ENCODE measurements at places on chromosomes 16 and 17.
A peak's percentile ranks its signal among the peaks of the same experiment; 100 is the strongest.

- DNase-seq: no peak
Measured at GRCh38 chr16:17483351-17483750, 12.6 kb upstream of the XYLT1 start.

DNA sequence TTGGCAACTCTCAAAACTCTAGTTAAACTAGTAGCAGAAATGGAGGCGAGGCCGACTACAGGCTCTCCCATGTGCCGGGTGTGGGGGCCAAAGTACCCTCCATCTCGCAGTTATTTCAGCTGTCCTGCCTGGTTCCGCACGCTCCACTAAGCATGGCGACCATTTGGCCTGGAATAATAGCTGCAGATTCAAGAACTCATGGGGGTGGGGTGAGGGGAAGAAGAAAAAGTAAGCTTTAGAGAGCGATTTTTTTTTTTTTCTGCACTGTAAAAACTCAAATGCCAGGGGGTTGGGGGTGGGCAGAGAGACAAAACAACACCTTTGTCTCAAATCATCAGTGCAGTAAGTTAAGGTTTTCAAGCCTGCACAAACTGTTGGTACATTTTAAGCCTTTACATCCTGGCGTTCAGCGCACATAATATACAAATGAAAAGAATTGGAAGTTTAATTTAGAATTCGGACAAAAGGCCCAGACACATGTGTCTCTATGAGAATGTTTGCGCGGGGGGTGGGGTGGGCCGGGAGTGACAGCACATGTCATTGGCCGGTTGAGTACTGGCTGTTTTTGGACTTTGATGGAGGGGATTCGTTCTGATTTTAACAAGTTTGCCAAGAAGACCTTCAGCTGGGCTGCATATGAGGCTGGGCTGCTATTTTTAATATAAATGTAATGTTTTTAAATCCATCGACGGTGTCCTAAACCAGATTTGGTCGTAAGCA is 694.7 kb upstream of the SALL1 start:
- DNase-seq: no peak

- DNase-seq: no peak
Measured at GRCh38 chr16:4868535-4868934, 21.3 kb downstream of the UBN1 start.

DNA sequence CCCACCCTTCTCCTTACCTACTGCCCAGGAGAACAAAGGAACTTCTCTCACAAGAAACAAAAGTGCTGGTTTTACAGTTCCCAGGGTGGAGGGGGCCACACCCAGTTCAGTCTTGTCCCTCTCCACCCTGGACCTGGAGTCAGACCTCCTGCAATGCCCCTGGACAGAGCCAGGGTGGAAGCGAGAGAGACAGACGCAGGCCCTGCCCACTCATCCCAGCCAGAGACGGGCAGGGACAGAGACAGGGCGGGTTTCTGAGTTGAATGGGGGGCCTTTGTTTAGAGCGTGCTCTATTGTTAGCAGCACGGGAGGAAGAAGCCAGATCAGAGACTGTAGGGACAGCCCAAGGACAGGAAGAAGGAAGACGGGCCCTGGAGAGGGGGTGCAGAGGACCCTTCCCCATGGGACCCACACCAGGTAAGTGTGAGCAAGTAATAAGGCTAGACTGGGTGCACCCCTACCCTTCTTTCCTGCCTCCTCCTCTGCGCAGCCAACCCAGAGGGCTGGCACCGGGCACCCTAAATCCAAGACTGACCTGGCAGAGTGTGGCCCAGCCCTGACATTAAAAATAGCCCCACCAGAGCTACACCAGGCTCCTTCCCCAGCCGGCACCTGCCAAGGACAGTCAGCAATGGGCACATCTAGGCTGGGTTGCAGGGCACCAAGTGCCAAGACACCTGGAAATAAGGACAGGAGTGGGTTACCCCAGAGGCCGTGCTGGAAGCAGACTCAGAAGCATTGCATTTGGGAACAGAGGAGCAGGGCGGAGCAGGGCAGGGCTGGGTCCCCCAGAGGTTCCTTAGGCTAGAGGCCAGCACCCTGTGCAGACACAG is 10.9 kb downstream of the JUP start:
- DNase-seq: peak; percentile 32

- DNase-seq: no peak
Measured at GRCh38 chr16:2194852-2195321, 1.5 kb downstream of the CASKIN1 start.

GRCh38 chr16:69932691-69933392 is 18.3 kb upstream of the CLEC18A start:
- no peak for DNase-seq

DNA sequence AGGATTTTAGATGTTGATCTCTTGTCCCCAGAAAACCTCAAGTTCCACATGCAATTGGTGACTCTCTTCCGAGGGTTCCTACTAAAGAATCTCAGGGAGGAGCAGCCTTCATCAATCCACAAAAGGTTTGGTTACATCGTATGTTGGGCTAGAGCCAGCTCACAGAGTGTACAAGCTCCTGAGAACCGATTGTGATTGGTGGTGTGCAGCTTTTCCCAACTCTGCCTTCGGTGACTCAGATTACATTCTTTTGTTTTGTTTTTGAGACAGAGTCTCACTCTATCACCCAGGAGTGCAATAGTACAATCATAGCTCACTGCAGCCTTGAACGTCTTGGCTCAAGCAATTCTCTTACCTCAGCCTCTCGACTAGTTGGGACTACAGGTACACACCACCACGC is 172.4 kb downstream of the PMP22 start:
- no peak for DNase-seq

Measured in COLO829 (cell line).